ENCODE measurements at places on chromosomes 12 and 14.

DNA sequence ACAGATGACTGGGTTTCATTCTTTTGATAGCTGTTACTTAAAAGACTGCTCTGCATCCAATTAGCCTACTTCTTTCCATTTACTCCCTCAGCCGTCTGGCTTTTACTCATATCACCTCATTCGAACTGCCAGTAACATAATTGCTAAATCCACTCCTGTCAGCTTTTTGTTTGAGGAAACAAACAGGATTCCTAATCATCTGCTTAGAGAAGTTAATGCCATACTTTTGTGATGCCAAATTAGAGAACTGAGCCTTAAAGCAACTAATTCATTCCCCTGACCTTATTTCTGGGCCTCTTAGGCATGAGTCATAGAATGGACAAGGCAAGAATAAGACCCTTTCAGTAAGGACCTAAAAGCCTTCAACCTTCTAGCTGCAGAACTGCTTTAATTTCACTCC is 2.9 kb downstream of the OXA1L start:
- peaks cover 66% of the 10 kb centered on the region for H3K36me3 ChIP-seq
- no peaks in the 10 kb centered on the region for H3K27me3 ChIP-seq
- H3K4me1 ChIP-seq = peaks cover 38% of the 10 kb centered on the region
- H3K4me3 ChIP-seq = no peak overlapping the region

DNA sequence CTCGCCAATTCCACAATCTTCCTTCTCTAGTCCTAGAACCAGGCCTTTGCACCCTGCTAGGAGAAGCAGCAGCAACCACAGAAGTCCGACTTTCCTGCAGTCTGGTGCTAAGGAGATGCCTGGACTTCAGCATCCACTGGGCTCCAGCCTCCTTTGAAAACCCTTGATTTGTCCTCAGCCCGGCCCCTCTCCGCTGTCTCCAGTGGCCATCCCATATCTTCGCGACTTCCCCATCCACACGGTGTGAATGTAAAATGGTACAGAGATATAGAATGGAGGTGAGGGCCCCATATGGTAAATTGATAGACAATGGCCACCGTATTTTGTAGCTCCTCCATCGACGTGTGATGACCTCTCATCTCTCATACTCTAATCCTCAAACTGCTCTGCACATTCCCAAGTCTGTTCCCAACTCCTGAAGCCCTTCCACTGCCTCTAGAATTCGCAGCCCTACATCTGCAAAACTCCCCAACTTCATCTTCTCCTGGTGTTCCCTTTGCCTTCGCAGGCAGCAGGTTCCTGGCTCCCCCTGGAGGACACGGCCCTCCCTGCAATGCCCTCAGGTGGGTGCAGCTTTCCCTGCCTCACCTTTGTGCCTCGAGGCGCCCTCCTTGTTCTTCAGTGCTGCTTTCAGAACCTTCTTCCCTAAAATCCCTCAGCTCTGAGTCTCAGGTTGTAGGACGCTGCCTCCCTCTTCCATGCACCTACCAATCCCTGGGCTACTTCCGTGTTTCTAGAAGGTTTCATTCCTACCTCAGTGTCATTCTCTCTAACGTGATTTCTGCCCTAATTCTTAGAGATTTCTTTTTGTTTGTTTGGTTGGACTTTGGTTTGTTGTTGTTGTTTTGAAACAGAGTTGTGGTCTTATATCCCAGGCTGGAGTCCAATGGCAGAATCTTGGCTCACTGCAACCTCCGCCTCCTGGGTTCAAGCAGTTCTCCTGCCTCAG is 36.7 kb downstream of the TMBIM6 start:
- H3K27ac ChIP-seq = no peak overlapping the region
- H3K36me3 ChIP-seq = no peaks in the 10 kb centered on the region
- peak; percentile 74 for DNase-seq

GRCh38 chr12:24113701-24114100 is 164.2 kb upstream of the SOX5 start:
- H3K27ac ChIP-seq = no peak overlapping the region
- no peak for DNase-seq
- no peaks in the 10 kb centered on the region for H3K27me3 ChIP-seq

GRCh38 chr12:15546102-15546701 is 223.9 kb downstream of the PTPRO start:
- H3K36me3 ChIP-seq = peaks cover 52% of the 10 kb centered on the region
- DNase-seq = peak; percentile 67
- peak overlapping the region; percentile 97 for H3K27ac ChIP-seq
- no peaks in the 10 kb centered on the region for H3K27me3 ChIP-seq
- H3K4me3 ChIP-seq = peak overlapping the region; percentile 40

GRCh38 chr12:88307961-88308360 is 165.9 kb downstream of the TMTC3 start:
- H3K36me3 ChIP-seq = no peaks in the 10 kb centered on the region
- no peak overlapping the region for H3K4me3 ChIP-seq
- DNase-seq = no peak
- H3K4me1 ChIP-seq = no peaks in the 10 kb centered on the region
- H3K27me3 ChIP-seq = no peaks in the 10 kb centered on the region

DNA sequence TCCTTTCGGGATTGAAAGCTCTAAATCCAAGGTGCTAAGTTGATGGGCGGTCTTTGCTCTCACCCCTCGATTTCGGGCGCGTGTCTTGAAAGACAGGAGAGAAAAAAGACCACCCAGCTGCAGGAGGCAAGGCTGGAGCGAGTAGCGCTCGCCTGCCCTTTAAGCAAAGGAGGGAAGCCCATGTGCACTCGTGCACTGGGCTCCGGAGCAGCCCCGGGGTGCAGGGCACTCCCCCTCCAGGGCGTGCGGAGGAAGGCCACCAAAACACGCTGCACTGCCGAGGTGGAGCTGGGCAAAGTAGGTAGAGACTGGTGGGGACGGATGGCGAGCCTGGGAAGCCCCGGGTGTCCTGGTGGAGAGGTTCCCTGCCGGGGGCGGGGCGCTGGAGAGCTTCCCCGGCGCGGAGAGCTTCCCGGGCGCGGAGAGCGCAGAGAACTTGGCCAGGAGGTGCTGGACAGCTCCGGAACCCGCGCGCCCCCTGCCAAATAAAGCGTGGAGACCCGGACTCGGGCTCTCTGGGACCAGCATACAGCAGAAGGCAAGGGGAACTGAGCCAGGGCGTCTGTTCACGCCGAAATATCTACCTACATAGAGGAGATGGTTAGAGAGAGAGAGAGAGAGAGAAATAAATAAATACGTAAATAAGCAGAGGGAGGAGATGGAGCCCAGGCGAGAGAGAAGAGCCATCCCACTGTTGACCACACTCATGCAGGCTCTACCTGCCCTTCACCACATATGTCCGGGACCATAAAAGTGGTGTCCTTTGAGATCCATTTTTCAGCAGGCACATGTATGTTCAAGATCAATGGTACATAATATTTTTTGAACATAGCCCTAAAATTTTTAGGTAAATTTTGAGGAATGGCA is 662 bp upstream of the NELL2 start:
- peak overlapping the region; percentile 86 for H3K4me3 ChIP-seq
- peaks cover 29% of the 10 kb centered on the region for H3K4me1 ChIP-seq
- peaks cover 21% of the 10 kb centered on the region for H3K27me3 ChIP-seq
- no peak overlapping the region for H3K27ac ChIP-seq
- H3K36me3 ChIP-seq = peaks cover 4% of the 10 kb centered on the region

DNA sequence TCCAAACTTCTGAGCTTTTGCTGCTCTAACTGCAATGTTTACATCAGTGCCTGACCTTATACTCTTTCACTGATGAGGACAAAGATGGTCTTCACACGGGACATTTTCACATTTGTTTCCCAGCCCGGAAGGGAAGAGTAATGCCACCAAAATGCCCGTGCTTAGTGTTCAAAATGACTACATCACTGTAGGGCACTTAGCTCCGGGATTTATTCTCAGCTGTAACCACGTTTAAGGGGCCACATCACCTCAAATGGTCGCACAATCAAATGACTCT is 2.9 kb downstream of the GSG1 start:
- H3K27ac ChIP-seq = peak overlapping the region; percentile 84
- H3K36me3 ChIP-seq = no peaks in the 10 kb centered on the region
- H3K4me3 ChIP-seq = peak overlapping the region; percentile 72
- no peaks in the 10 kb centered on the region for H3K27me3 ChIP-seq
- peaks cover 56% of the 10 kb centered on the region for H3K4me1 ChIP-seq
- DNase-seq = no peak

GRCh38 chr12:113238309-113238708 is 17.0 kb downstream of the TPCN1 start:
- peaks cover 21% of the 10 kb centered on the region for H3K4me1 ChIP-seq
- H3K27ac ChIP-seq = no peak overlapping the region
- H3K27me3 ChIP-seq = no peaks in the 10 kb centered on the region
- H3K4me3 ChIP-seq = no peak overlapping the region
- H3K36me3 ChIP-seq = peaks cover 10% of the 10 kb centered on the region

GRCh38 chr14:103074729-103075367 is 9.2 kb upstream of the LBHD2 start:
- DNase-seq = no peak
- H3K27ac ChIP-seq = no peak overlapping the region
- no peaks in the 10 kb centered on the region for H3K36me3 ChIP-seq
- no peak overlapping the region for H3K4me3 ChIP-seq
- H3K27me3 ChIP-seq = peaks cover 4% of the 10 kb centered on the region
- H3K4me1 ChIP-seq = no peaks in the 10 kb centered on the region

DNA sequence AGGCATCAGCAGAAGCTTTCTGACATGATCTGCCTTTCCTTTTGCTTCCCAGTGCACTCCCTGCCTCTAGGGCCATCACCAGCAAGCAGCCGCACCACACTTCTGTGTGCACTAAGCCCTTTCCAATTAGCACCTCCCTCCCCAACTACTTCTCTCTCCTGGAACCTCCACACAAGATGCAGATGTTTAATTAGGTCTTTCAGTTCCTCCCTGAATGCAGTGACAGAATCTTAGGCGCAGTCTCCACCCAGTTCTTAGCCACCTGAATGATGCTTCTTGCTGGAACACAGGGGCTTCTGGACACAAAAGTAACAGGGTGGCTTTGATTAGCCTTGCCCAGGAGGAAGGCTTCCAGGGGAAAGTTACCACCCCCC is 32.9 kb downstream of the NIN start:
- peaks cover 17% of the 10 kb centered on the region for H3K4me1 ChIP-seq
- DNase-seq = no peak
- no peak overlapping the region for H3K4me3 ChIP-seq
- H3K27ac ChIP-seq = no peak overlapping the region
- H3K27me3 ChIP-seq = no peaks in the 10 kb centered on the region

GRCh38 chr12:53997204-53998109 is 2.5 kb upstream of the HOXC9 start:
- H3K4me1 ChIP-seq = peaks cover 18% of the 10 kb centered on the region
- H3K27ac ChIP-seq = no peak overlapping the region
- no peak overlapping the region for H3K4me3 ChIP-seq
- peaks cover 98% of the 10 kb centered on the region for H3K27me3 ChIP-seq
- DNase-seq = no peak
- H3K36me3 ChIP-seq = no peaks in the 10 kb centered on the region

DNA sequence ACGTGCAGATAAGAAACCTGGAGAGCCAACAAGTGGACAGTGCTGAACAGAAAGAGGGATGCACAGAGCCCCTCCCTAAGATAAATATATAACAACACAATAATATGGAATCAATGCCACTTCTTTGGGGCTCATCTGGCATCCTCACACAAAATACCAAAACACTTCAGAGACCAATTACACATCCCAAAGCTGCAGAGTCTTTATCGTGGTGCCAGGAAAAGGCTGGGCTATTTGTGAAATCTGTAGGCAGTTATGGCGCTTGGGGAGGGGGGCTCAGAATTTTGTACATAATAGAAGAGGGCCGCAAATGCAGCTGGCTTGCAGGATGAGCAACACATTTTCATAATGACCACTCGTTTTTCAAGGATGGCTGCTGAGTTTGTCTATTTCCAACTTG is 160.4 kb upstream of the NOS1 start:
- DNase-seq = no peak
- H3K4me3 ChIP-seq = no peak overlapping the region
- no peaks in the 10 kb centered on the region for H3K4me1 ChIP-seq
- H3K27ac ChIP-seq = no peak overlapping the region
- H3K27me3 ChIP-seq = no peaks in the 10 kb centered on the region

GRCh38 chr12:20492251-20492760 is 124.0 kb downstream of the PDE3A start:
- DNase-seq = no peak
- peaks cover 3% of the 10 kb centered on the region for H3K4me1 ChIP-seq
- H3K27me3 ChIP-seq = no peaks in the 10 kb centered on the region
- H3K4me3 ChIP-seq = no peak overlapping the region

- H3K27me3 ChIP-seq = peaks cover 2% of the 10 kb centered on the region
- H3K4me1 ChIP-seq = no peaks in the 10 kb centered on the region
- no peaks in the 10 kb centered on the region for H3K36me3 ChIP-seq
- DNase-seq = no peak
- no peak overlapping the region for H3K27ac ChIP-seq
- no peak overlapping the region for H3K4me3 ChIP-seq
These were observed 174.5 kb downstream of the DACT1 start for GRCh38 chr14:58812050-58812910.

DNA sequence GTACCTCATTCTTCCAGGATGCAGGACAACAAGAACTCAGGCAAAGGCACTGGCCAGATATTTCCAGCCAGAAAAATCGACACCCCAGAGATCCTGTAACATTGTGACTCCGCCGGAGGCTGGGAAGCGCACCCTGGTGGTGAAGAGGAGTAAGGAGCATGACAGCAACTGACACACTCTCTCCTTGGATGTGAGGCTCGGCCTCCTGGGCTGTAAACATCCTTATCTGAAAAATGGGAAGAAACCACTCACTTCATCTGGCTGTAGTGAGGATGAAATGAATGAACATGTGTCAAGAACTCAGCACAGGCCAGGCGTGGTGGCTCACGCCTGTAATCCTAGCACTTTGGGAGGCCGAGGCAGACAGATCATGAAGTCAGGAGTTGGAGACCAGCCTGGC is 27.5 kb downstream of the TCHP start:
- peaks cover 23% of the 10 kb centered on the region for H3K36me3 ChIP-seq
- peak; percentile 53 for DNase-seq
- H3K4me1 ChIP-seq = no peaks in the 10 kb centered on the region
- H3K27me3 ChIP-seq = no peaks in the 10 kb centered on the region

DNA sequence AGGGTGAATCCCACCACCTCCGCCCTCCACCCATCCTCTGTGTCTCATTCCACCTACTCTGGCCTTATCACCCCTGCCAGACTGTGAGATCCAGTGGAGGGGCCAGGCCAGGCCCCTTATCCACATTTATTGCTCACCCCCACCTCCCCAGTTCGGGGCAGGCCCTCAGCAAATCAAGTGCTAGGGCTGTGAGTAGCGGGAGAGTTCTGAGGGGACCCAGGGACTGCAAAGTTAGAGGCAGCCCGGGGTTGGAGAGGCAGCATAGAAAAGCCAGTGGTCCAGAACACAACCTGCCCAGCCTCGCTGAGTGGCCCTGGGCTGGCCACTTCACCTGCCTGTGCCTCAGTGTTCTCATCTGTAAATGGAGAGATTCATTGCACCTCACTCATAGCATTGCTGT is 27.2 kb upstream of the ACTN1 start:
- H3K4me1 ChIP-seq = peaks cover 15% of the 10 kb centered on the region
- H3K27me3 ChIP-seq = no peaks in the 10 kb centered on the region
- H3K4me3 ChIP-seq = no peak overlapping the region
- no peak for DNase-seq

- no peaks in the 10 kb centered on the region for H3K4me1 ChIP-seq
- DNase-seq = no peak
- H3K36me3 ChIP-seq = no peaks in the 10 kb centered on the region
- no peak overlapping the region for H3K27ac ChIP-seq
- H3K4me3 ChIP-seq = no peak overlapping the region
These were observed 2.1 kb upstream of the C14orf180 start for GRCh38 chr14:104577426-104577825.

- no peaks in the 10 kb centered on the region for H3K4me1 ChIP-seq
- H3K27ac ChIP-seq = no peak overlapping the region
- peaks cover 7% of the 10 kb centered on the region for H3K27me3 ChIP-seq
- H3K4me3 ChIP-seq = no peak overlapping the region
These were observed 114.0 kb downstream of the SLC38A4 start for GRCh38 chr12:46711756-46712155.

- peaks cover 7% of the 10 kb centered on the region for H3K4me1 ChIP-seq
- no peak for DNase-seq
- H3K4me3 ChIP-seq = no peak overlapping the region
- H3K27ac ChIP-seq = no peak overlapping the region
- H3K27me3 ChIP-seq = peaks cover 85% of the 10 kb centered on the region
These were observed 2.9 kb upstream of the SIX6 start for GRCh38 chr14:60506010-60506409.

Data from activated CD4-positive, alpha-beta T cell treated with anti-CD3 and anti-CD28 coated beads, Interleukin-2, amount 10 ng/mL, durations not matched to agents 7 days and 5 days (primary cell).